CD4-positive, alpha-beta T cell treated with Interleukin-4 for 4 hours (primary cell): ENCODE measurements at places on chromosomes 13 and 19.

GRCh38 chr13:27712421-27712820, 79.9 kb upstream of the GSX1 start:
- DNase-seq: no peak

DNA sequence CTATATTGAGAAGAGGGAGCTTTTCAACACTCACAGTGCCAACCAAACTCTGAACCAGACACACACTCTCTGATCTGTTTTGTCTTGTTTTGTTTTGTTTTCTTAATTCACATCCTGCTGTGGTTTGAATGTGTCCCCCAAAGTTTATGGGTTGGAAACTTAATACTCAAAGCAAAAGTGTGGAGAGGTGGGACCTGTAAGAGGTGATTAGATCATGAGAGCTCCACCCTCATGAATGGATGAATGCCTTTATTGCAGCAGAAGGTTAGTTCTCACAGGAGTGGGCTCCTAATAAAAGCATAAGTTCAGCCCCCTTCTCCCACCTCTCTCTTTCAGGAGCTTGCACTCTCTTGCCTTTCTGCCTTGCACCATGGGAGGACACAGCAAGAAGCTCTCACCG, 957.1 kb downstream of the PCDH9 start:
- no peak for DNase-seq

- DNase-seq: no peak
Measured at GRCh38 chr19:16895467-16896145, 6.8 kb downstream of the F2RL3 start.

GRCh38 chr13:65553096-65553727, 1676.9 kb downstream of the PCDH9 start:
- DNase-seq: no peak

DNA sequence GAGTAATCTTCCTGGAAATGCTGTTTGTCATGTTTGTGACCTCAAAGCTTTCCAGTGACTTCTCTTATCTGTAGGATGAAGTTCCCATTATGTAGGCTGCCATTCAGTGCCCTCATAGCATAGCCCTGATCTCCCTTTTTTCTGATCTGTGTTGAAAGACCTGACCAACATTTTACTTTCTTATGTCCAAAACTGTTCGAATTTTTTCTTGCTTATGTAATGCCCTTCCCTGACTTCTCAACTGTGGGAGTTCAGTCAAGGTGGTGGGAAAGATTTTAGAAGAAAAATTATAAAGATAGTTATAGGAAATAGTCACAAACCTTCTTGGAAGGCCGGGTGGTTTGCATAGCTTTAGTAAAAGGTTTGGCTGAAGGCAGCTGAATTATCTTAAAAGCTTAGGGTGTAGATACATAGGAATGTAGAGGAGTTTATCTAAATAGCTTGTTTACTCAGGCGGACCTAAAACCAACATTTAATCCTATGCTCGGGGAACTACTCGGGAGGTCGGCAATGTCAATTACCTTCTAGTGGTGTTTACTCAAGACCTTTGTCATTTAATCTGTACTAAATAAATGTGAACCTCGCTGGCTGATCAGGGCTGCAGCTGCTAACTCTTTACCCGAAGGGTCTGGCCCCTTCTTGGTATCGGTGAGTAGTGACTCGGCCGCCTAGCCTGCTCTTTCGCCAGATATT, 44.3 kb downstream of the PSG3 start:
- no peak for DNase-seq

- peak; percentile 11 for DNase-seq
Measured at GRCh38 chr19:39969681-39970424, 1.1 kb upstream of the PSMC4 start.

- no peak for DNase-seq
Measured at GRCh38 chr19:14673088-14673487, 1.6 kb downstream of the ADGRE3 start.

GRCh38 chr13:25876247-25876646, 175.6 kb downstream of the SHISA2 start:
- DNase-seq: no peak

DNA sequence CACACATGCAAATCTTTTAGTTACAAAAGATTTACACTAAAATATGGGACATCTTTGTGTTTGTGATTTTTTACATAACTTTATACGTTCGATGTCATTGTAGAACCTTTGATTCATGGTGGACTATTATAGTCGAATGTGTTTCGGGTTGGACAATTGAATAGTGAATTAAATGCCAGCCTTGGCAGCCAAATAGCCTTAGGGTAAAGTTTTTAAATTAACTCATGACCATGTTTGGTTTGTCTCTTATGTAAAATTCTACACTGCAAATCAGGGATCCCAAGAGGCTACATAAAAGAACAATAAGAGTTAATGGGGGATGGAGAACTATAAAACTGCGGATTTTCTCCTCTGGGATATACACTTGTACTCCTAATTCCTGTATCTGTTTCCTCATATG, 1735.6 kb upstream of the SPRY2 start:
- DNase-seq: no peak

- DNase-seq: peak; percentile 82
Measured at GRCh38 chr19:18450931-18451836, 13.3 kb upstream of the ISYNA1 start.

DNA sequence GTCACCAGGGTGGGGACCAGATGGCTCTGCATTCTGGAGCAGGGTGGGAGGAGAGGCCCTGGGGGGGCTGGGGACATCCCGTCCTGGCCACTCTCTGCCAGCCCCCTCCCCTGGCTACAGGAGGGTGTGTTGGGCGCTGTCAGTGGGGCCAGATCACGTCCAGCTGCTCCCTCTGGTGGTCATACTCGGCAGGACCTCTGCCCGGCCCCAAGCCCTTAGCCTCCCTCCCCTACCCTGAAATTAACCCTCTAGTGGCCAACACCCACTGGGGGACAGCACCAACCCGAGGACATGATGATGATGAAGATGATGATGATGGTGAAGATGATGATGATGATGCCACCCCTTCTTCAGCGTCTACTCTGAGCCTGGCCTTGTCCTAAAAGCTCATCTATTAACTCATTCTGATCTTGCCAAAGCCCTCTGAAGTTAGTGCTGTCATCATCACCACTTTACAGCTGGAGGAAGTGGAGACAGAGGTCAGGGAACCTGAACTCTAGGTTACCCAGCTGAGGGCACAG, 590 bp upstream of the LGI4 start:
- DNase-seq: peak; percentile 44

DNA sequence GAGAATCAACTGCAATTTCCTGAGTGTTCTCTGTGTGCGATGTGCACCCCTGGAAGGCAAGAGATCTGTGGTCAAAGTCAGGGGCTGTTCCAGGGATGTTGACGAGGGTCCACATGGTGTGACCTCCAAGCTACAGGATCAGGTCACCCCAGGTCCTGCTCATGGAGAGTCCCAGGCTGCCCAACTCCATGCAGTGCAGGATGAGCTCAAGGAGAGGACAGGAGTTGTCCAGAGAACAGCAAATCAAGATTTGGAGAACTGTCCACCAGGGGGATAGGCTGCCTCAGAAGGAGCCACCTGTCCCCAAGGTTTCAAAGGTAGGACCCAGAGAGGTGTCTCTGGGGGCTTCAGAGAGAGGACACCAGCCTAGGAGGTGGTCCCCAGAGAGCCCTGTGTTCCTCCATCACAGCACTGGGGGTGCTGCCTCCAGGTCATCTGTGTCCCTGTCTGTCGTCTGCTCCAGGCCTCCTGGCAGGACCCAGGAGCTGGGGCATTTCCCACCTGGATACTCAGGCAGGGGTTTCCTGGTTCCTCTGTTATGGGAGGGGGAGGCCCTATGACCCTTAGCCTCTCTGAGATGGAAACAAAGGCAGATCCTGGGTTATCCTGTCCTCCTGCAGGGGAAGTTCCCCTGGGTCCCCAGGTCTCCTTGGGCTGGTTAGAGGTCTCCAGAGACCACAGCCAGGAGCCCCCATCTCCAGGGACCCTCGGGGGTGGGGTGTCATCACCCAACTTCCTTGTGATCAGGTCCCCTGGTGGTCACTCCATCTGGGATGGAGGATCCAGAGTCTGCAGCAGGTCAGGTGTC, 2.1 kb upstream of the CEACAM7 start:
- DNase-seq: no peak

- DNase-seq: no peak
Measured at GRCh38 chr19:22515435-22515834, 93.3 kb upstream of the ZNF98 start.

- DNase-seq: no peak
Measured at GRCh38 chr19:58556622-58557220, 1.7 kb downstream of the UBE2M start.

- no peak for DNase-seq
Measured at GRCh38 chr13:43153436-43154090, 130.2 kb downstream of the DNAJC15 start.

- no peak for DNase-seq
Measured at GRCh38 chr19:16876904-16877361, 11.9 kb upstream of the F2RL3 start.

GRCh38 chr19:11506101-11506555, 489 bp upstream of the ZNF653 start:
- DNase-seq: no peak

GRCh38 chr13:63438951-63439350, 2023.3 kb upstream of the PCDH20 start:
- no peak for DNase-seq

DNA sequence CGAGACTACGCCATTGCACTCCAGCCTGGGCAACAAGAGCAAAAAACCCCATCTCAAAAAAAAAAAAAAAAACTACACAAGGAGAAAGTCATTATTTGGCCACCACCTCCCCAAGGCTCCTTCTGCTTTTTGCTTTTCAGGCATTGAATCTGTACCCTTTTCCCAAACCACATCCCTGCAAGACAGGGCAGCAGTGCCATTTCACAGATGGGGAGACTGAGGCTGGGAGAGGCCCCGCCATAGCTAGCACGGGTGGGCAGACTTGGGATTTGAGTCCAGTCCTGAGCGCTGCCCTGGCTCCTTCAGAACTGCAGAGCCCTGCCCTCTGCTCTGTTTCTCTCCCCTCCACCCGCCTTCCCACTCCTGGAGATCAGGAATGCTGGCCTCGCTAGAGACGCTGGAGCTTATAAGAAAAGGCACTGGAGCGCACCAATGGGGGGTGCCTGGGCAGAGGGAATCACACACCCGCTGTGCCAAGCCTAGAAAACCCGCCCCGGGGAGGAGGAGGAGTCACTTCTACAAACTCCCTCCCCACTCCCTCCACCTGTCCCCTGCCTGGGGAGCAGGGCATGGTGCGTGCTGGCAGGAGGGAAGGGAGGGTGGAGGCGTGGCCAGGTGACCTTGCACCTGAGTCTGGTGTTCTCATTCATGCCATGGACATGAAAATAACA, 17.6 kb downstream of the TJP3 start:
- DNase-seq: no peak

DNA sequence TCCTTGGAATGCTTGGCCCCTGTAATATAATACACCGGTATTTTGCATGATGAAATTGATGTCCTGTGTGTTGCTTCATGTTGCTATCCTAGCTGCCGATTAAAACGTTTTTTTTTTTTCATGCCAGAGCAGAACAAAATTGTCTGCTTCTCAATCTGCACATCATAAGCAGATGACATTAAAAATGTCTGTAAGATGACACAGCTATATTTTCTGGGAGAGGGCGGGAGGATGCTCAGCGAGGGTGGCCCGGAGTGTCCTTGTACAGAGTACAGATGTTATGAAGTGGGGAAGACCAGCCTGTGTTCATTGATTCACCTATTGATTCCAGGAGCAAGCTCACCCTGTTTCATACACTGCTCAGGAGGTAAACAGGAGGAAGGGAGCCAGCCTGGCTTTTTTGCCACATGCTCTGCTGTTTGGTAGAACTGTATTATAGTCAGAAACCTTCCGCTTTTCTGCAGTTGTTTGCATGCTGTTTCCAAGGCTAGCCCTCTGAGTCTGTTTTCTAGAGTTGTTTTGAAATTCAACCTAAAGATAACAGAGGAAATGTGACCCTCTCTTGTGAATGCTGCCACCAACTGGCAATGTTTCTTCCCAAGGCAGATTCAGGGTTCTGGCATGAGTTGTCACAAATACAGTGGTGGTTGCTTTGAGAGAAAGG, 4.7 kb upstream of the IRS2 start:
- DNase-seq: peak; percentile 61

DNA sequence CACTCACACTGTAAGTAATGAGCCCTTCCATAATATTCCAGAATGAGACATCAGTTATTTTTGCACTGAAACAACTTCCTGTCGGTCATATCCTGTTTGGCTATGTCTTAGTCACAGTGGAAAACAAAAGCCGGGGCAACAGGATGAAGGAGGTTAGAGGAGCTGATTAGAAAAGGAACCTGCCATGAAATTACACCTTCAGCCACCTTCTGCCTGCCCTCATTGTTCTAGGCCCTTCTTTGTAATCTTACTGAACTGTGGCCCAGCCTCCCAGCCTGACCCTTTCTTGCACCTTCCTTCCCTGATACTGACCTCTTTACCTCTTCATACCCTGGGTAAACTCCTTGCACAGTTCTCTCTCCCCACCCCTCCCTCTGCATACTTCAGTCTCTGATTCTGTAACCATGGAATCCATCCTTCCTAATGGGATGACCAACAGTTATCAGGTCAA, 67.3 kb downstream of the DOCK9 start:
- DNase-seq: peak; percentile 48

- DNase-seq: no peak
Measured at GRCh38 chr13:35743165-35743564, 266.7 kb upstream of the MAB21L1 start.

- no peak for DNase-seq
Measured at GRCh38 chr13:41785402-41786172, 175.3 kb downstream of the VWA8 start.

DNA sequence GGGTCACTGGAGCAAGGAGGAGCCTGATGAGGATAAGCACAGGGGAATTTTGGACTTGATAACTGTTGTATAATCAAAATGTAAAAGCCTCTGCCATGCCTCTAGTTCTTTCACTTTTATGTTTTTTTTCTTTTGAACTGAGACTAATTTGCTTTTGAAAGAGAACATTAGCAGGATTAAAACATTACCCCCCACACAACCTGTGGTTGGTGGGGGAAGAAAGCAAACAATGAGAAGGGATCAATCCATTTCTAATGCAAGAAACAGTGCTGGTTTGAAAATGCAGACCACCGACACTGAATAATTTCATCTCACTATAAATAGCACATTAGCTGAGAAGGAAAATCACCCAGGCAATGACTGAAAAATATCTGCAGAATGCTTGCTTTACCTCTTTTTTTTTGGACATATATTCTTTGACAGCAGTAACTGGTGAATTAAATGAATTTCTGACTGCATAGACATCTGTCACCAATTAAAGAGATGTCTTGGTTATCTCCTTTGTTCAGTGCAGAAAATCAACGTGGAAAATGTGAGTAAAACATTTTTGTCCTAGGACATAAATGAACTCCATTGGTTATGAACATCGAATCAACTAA, 48.6 kb upstream of the TRPC4 start:
- no peak for DNase-seq

DNA sequence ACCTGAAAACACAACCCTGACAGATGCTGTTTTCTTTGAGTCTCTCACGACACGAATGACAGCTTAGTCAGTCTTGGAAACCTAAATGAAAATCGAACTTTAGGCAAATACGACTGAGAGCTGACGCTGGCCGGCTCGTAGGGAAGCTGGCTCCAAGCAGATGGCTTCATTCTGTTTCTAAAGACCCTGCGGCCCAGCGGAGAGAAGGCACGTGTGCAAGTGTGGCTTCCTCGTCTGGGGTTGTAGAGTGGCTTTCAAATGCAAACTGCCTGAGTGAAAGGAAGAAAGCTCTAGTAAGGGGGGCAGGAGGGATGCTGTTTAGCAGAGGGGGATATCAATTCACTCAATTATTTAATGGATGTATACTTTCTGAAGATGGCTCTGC, 26.1 kb upstream of the TIMM44 start:
- DNase-seq: no peak

- DNase-seq: no peak
Measured at GRCh38 chr13:98889419-98890085, 88.3 kb downstream of the DOCK9 start.

GRCh38 chr13:38530492-38530891, 156.4 kb upstream of the FREM2 start:
- DNase-seq: no peak
